Fibroblast of the aortic adventitia (primary cell): ENCODE measurements at places on chromosomes 2 and 18.

DNA sequence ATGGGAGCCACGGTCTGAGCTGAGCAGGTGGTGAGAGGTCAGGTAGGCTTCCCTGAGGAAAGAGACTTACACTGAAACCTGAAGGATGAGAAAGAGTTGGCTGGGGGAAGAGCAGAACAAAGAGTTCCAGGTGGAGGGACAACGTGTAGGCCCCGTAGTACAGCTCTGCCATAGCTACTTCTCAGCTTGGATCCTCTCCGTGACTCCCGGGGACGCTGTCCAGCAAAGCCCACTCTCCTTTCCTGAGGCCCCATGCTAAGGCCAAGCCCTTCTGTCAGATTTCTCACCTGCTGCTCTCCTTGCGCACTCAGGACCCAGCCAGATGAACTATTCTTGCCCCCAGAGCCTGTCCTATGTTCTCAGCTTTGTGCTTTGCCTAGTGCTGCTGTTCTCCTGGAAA lies 173.8 kb downstream of the GALNT1 start:
- no peak for DNase-seq

- DNase-seq = no peak
These were observed 597.8 kb downstream of the DCC start for GRCh38 chr18:52937840-52938239.

DNA sequence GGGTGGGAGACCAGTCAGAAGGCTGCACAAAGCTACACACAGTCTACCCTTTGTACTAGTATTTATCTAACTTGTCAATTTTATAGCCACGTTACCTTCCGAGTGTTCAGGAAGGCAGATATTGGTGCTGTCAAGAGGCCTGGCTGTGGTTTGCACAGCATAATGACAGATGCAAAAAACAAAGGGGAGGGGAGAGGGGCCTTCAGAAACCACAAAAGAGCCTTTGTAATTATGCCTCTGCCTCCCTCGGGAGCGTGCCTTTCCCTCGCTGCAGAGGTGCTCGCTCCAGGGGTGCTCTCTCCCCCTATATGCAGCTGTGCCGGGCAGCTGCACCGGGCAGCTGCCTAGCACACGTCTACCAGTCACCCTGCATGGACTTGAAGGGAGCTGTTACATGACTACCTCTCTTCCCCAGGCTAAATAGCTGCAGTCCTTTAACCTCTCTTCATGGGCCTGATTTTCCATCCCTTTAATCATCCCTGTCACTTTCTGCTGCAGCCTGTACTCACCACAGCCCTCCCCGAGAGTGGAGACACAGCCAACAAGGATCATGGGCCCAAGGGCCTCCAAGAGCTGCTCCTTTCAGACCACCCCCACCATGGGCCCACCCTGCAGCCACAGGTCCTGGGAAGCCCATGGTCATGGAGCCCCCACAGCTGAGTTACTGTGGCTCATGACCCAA lies 168.4 kb upstream of the PKDCC start:
- DNase-seq = no peak

DNA sequence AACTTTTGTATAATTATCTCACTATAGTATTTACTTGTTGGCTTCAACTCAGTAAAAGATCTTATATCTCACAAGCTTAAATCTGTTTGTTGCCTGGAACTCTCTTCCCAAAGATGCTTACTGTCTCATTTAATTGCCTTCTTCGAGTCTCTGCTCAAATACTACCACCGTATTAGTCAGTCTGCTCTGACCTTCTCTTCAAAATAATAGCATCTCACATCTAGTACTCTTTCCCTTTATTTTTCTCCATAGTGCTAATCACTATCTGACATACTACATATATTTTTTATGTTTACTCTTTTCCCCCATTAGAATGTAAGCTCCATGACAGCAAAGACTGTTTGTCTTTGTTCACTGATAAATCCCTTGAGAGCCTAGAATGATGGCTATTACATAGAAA lies 10.6 kb upstream of the MPP4 start:
- no peak for DNase-seq

DNA sequence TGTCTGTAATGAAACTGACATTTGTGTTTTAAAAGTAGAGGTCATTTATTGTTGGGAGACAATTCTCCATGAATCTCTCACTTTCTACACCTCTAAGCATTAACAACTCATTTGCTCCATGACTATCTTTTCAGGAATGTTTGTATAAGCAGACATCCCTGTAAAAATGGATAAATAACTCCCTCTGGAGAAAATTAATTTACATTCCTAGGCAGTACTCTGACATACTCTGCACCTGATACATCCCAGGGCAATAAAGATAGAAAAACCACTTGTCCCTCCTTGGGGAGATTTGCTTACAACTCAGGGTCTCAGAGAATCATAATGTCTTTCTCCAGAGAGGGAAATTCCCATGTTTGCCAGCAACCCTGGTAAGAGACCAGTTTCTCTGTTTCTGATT lies 1037.7 kb upstream of the SLC39A10 start:
- DNase-seq = no peak

GRCh38 chr2:158025255-158025996 lies 76.2 kb upstream of the UPP2 start:
- DNase-seq = peak; percentile 44

GRCh38 chr2:25926984-25927756 lies 48.9 kb upstream of the ASXL2 start:
- no peak for DNase-seq
